CD4-positive, alpha-beta T cell treated with Interleukin-17A for 1 hour (primary cell): ENCODE measurements at places on chromosomes 13 and 19.

DNA sequence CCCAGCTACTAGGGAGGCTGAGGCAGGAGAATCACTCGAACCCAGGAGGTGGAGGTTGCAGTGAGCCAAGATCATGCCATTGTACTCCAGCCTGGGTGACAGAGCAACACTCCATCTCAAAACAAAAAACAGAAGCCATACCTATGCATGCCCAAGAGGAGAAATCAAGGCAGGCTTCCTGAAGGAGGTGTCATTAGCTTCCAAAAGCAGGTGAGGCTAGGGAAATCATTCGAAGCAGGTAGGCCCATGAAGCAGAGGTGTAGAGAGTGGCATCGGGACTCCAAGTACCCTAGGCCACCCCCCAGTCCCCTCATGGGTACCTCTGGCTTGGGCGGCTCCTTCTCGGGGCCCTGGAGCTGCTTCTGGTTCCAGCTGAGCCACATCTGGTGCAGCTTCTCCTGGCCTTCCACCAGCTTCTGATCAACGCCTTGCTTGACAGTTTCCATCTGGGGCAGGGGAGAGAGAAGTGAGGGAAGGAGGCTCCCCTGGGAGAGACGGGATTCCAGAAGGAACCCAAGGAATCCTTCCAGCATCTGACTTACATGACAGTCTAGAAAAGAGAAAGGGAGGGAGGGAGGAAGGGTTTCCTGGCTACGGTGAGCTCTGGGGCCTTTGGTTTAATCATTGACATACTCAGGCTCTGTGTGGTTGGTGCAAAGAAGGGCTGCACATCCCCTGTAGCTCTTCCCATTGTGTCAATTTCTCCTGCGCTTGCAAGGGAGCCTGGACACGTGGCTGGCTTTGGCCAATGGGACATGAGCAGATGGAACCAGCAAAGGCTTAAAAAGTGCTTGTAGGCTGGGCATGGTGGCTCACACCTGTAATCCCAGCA, 13.1 kb upstream of the TICAM1 start:
- DNase-seq = no peak

DNA sequence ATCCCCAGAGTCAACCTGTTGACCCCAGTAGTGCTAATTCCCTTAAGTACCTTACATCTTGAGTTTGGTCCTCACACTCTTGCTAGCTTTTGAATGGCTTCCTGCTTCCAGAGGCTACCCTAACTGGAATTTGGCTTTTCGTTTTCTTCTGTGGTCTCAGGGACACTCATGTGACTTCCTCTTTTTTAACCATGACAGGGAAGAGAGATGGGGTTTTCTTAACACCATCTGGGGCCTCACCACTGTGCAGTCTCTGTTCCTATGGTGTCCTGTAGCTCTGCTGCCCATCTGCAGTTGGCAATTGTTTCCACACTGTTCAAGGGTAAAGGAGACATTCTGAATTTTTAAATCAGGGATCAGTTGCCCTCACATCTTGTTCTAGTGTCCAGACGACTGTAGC, 66.7 kb downstream of the SLC10A2 start:
- DNase-seq = no peak

DNA sequence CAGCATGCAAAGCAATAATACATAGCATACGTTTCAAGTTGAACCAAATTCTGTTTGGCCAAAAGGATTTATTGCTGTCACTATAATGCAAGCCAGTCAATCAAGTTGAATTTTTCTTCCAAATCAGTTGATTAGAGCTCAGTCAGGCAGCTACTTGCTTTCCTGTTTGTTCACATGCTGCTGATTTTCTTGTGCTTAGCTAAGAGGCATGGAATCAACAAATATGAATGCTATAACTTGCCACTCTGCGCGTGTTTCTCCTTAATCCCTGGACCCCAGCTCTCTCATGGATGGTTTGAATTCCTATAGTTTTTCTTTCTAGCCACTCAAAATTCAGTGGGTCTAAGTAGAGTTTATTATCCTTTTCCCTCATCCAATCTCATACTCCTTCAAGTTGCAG, 311.3 kb downstream of the KLF5 start:
- DNase-seq = no peak

GRCh38 chr13:73194310-73194709, 135.5 kb downstream of the KLF5 start:
- DNase-seq = no peak

- no peak for DNase-seq
These were observed 48.1 kb downstream of the CRTC1 start for GRCh38 chr19:18731562-18732008.

GRCh38 chr13:91346062-91346461, 1.4 kb upstream of the MIR17HG start:
- no peak for DNase-seq
